ENCODE measurements at places on chromosomes 3 and 15. TPM values are rescaled to one million over a fixed set of nuclear protein-coding genes. Genes with fewer than 3 reads are reported as not detected.

Gene PHC3
- total RNA-seq: 29.2 TPM

Gene XIRP1
- total RNA-seq: 0.05 TPM

Gene VILL
- 8.9 TPM for total RNA-seq

Gene MON1A
- total RNA-seq: 16.5 TPM

Gene CAMP
- not detected for total RNA-seq

Gene PLD1
- 22.4 TPM for total RNA-seq
